ENCODE measurements at places on chromosomes 12 and 14.

- DNase-seq = no peak
These were observed 64.2 kb downstream of the DRAM1 start for GRCh38 chr12:101941306-101942249.

GRCh38 chr14:71289536-71289935, 382.3 kb downstream of the PCNX1 start:
- no peak for DNase-seq

GRCh38 chr14:49972823-49973222, 79.9 kb downstream of the ARF6 start:
- DNase-seq = no peak

GRCh38 chr12:109872-110271, 43.3 kb downstream of the IQSEC3 start:
- no peak for DNase-seq

- DNase-seq = no peak
These were observed 88.5 kb downstream of the GPR135 start for GRCh38 chr14:59376686-59377085.

DNA sequence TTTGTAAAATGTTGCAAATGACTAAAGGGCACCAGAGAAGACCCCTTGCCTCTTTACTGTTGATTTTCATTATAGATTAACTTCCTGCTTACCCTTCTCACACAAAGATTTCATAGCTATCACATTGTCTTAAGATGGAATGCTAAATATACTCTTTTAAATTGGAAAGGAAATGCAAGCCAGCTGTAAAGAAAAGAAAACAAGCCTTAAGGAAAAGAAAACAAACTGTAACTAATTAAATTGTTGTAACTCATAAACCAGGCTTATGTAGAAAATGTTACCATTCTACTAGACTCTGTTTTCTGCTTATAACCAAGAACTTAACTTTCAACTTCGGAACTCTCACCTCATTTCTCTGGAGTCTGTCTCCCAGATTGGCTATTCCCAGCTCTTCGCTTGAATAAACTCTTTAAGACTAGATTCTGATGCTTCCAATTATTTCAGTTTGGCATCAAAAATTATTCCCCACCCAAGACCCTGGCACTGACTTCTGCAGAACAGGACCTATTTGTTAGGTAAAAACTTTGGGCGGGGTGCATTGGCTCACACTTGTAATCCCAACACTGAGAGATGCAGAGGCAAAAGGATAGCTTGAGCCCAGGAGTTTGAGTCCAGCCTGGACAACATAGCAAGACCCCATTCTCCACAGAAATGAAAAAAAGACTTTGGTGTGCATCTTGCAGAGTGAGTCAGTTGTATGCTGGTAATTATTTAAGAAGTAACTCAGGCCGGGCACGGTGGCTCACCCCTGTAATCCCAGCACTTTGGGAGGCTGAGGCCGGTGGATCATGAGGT, 36.6 kb upstream of the CIT start:
- DNase-seq = no peak

- DNase-seq = peak; percentile 30
These were observed 556 bp downstream of the TIMM9 start for GRCh38 chr14:58426670-58427280.

DNA sequence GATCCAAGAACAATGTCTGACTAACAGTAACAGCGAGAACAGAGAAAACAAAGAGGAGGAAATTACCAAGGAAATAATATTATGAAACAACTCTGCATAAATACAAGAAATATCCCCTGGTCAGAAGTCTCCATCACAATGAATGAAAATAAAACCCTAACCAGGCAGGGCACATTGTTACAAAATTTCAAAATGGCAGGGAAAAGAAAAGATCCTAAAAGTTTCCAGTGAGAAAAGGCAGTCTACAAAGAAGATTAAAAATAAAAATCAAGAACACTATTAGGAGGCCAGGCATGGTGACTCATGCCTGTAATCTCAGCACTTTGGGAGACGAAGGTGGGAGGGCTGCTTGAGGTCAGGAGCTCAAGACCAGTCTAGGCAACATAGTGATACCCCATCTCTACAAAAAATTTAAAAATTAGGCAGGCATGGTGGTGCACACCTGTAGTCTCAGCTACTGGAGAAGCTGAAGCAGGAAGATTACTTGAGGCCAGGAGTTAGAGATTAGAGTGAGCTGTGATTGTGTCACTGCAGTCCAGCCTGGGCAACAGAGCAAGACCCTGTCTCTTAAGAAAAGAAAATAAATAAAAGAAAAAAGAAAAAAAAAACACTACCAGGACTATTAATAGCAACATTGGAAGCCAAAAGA, 47.8 kb downstream of the FERMT2 start:
- DNase-seq = no peak

GRCh38 chr14:101977311-101978071, 13.1 kb downstream of the DYNC1H1 start:
- no peak for DNase-seq

GRCh38 chr14:47526591-47527244, 148.7 kb downstream of the MDGA2 start:
- DNase-seq = no peak

DNA sequence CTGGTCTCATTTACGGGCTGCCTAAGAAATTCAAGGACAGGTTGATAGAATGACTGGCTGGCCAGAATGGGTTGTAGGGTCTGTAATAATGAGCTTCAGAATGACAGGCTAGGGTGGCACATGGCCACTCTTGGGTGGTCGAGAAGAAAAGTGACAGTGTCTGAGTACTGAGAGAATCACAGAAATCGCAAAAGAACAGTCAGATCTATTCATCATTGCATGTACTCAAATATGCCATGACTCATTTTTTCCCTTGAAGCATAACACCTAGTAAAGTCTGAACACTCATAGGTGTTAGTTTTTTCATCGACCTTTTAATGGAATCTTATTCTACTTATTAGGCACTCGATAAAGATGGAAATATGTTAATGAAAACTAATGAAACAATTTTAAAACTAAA, 37.8 kb upstream of the SEL1L start:
- DNase-seq = no peak

- DNase-seq = no peak
These were observed 16.4 kb upstream of the PUS1 start for GRCh38 chr12:131912518-131913274.

DNA sequence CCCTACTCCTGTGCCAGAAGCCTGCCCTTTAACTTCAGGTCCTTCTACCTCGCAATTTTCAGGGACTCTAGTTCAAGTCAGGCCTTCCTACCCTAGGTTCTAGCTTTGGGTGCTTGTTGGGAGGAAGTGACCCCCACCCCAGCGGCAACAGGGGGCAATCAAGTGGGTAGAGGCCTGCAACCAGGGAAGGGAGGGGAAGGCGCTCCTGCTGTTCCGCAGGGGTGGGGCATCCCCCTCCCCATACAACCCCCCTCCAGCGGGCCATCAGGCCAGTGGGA, 204 bp upstream of the PRPH start:
- no peak for DNase-seq

GRCh38 chr14:92413379-92413778, 90.4 kb downstream of the SLC24A4 start:
- DNase-seq = no peak

GRCh38 chr12:69758105-69758504, 19.4 kb downstream of the RAB3IP start:
- DNase-seq = no peak

DNA sequence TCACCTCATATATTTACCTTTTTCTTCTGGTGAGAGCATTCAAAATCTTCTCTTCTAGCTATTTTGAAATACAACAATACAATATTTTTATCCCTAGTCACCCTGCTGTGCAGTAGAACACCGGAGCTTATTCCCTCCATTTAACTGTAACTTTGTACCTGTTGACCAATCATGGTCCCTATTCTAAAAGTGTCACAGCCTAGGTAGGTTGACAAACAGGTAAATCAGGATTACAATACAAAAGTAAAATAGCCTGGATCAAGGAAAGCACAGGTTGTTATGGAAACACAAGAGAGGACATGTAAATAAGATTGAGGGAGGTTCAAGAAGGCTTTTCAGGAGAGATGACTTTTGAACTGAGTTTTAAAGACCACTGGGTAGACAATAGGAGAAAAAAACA, 670.9 kb downstream of the DIO2 start:
- no peak for DNase-seq

DNA sequence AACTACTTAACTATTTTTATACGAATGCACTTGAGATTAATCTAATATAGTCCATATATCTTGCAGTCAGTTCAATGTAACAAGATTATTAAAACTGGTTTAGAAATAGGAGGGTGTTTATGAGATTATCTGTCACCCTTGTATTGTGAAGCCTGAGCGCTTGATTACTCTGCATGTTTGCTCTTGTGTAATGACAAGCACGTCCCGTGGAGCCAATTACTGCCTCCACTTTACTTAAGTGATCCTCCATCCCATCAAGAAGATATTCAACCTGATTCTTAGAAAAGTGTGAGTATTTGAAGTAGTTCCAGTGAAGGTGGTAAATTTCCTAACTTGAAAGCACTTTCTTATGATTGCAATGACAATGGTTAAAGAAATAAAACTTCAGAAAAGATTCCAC, 415.2 kb upstream of the GARIN6 start:
- DNase-seq = no peak

- DNase-seq = no peak
These were observed 103.7 kb downstream of the SCARB1 start for GRCh38 chr12:124759841-124760503.

Measured in activated CD8-positive, alpha-beta memory T cell treated with anti-CD3 and anti-CD28 coated beads for 1 hour (primary cell).